Esophagus mucosa (tissue), 1 donor: ENCODE measurements at places on chromosomes 1 and 21. TPM values are rescaled to one million over a fixed set of nuclear protein-coding genes. Genes with fewer than 3 reads are reported as not detected.

DNA sequence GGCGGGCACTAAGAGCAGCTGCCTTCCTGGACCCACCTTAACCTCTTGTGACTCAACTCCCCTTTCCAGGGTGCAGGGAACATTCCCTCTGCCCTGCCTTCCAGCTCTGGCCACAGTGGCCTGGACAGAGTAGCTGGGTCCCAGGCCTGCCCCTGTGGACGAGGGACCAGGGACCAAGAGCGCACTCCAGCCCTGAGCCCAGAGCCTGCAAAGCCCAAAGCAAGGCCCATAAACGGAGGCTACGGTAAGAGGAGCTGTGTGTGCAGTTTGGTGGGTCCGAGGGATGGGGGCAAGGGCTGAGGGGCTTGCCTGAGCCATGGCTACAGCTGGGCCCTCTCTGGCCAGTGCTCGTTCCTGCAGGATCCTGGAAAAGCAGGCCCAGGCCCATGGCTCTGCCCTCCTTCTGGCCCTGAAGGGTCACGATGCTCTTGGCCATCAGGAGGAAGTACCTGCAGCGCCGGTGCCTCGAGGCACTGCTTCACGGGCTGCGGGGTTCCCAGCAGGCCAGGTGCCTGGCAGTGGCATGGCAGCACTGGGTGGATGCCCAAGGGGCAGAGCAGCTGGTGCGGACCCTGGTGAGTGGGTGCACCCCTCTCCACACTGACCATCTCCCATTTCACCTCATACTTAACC, 17.8 kb downstream of the MTHFR start:
- ATAC-seq: no peak

GRCh38 chr1:172071746-172072145, 230.4 kb downstream of the DNM3 start:
- ATAC-seq: no peak

LHX8 gene
- not detected for total RNA-seq

ARHGEF19 gene
- 21.9 TPM for total RNA-seq

DNA sequence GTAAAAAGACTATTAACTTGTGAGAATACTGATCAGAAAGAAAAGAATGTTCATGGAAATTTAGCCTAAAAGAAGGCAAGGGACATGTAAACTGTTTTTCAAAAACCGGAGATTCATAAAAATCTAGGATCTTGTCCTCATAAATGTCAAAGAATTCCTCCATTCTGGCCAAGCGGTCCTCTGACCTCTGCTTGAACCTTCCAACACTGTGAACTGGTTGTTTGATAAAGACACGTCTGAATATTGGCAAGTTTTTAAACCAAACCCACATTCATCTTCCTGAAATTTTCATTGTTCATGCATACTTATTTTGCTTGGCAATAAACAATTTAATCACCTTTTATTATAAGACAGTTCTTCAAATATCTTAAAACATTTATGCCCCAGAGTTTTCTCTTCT, 19.8 kb downstream of the ASPM start:
- ATAC-seq: no peak

DNA sequence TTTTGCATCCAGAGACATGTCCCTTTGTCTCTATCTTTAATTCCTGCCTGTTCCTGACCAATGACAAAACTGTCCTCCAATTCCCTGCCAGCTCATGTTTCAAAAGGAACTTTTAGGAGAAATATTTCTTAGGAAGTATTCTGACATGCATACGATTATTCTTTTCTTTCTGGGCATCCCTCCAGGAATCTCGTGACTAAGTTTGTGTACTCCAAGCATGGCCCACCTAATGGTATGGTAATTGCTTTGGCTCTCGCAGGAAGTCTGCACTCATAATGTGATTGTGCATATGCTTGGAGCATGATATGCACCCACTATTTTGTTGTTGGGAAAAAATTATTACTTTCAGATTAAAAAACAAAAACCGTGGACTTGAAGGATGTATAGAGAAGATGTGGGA, 256.4 kb downstream of the PRDM2 start:
- ATAC-seq: no peak

GRCh38 chr1:48532976-48533375, 61.0 kb upstream of the SPATA6 start:
- ATAC-seq: no peak
